Endothelial cell of umbilical vein (primary cell): ENCODE measurements at places on chromosomes 5 and 9. TPM values are rescaled to one million over a fixed set of nuclear protein-coding genes. Genes with fewer than 3 reads are reported as not detected.

Gene INSL4
- polyA plus RNA-seq, result not detected in 2 replicates

Gene DMRT3
- polyA plus RNA-seq, result not detected in 2 replicates

Gene PCDHA12
- polyA plus RNA-seq, result 0.03 TPM in 1 of 2 replicates, not detected in the other

Gene GADD45G
- polyA plus RNA-seq, result 0.44 and 0.46 TPM in 2 replicates

Gene TMEM174
- not detected in 2 replicates for polyA plus RNA-seq

GRCh38 chr5:91133183-91133582 is 249.9 kb downstream of the ARRDC3 start:
- DNase-seq, result no peak

DNA sequence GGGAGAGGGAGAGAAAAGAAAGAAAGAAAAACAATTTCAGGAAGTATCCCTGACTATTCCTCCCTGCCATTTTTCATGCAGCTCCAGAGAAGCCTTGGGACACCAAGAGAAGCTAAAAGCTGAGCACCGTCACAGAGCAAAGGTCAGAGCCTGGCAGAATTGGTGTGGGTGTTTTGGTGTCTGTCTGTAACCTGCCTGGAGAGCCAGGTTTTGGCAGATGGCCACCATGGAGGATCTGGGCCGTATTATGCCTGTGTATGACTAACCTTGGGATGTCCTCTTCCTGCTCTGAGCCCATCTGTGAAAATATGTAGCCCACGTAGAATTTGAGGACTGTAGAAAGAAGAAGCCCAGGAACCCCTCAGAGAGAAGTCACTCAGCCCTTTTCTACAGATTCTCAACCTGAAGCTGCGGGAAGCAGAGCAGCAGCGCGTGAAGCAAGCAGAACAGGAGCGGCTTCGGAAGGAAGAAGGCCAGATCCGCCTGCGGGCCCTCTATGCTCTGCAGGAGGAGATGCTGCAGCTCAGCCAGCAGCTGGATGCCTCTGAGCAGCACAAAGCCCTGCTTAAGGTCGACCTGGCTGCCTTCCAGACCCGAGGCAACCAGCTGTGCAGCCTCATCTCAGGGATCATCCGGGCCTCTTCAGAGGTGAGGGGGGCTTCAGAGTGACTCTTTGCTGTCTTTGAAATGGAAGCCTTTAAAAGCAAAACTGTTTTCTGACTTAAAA is 18.8 kb downstream of the GLE1 start:
- peak; percentile 34 for DNase-seq

- DNase-seq, result no peak
Observed at GRCh38 chr5:10985721-10986110, 224.7 kb upstream of the DAP start.

DNA sequence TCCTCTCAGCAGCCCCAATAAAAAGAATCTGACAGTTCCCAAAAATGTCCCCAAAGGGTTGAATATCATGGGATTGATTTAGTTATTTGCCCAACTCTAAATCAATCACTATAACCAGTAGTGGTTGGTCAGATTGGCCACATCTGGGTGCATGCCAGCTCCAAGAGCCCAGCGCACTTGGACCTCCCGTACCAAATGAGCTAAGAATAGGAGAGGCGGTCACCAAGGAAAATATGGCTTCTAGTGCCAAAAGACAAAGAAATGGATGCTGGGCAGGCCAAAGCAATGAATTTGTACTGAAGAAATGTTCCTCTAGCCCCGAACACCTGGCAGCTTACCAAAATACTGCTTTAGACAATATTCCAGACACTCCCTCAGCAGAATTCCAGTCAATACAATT is 80.3 kb downstream of the RCL1 start:
- no peak for DNase-seq

GRCh38 chr5:85337435-85337834 is 952.8 kb upstream of the EDIL3 start:
- no peak for DNase-seq

DNA sequence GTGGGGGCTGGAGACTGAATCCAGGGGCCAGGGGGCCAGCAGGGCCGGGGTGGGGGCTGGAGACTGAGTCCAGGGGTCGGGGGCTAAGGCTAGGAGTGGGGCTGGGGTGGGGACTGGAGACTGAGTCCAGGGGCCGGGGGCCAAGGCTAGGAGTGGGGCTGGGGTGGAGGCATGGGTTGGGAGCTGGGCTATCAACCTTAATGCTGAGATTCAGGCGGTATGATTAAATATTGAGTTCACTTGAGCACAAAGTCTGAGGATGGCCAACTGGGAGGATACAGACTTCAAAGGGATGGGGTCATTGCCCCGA is 17.0 kb upstream of the LRRC14B start:
- no peak for DNase-seq

- no peak for DNase-seq
Observed at GRCh38 chr5:96203761-96204160, 229.3 kb downstream of the PCSK1 start.

DNA sequence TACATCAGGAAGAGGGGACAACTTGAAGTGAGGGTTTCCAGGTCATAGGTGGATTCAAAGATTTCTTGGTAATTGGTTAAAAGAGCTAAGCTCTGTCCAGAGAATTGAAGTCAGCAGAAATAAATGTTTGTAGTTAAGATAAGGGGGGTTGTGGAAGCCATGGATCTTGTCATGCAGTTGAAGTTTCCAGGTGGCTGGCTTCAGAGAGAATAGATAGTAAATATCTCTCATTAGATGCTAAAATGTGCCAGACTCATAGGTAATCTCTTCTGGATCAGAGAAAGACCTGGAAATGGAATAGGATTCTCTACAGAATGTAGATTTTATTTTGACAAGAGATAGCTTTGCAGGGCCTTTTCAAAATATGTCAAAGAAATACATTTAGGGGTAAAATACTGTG is 491.7 kb downstream of the PRR16 start:
- DNase-seq, result no peak

- DNase-seq, result peak; percentile 22
Observed at GRCh38 chr9:6024035-6024554, 8.7 kb upstream of the RANBP6 start.

DNA sequence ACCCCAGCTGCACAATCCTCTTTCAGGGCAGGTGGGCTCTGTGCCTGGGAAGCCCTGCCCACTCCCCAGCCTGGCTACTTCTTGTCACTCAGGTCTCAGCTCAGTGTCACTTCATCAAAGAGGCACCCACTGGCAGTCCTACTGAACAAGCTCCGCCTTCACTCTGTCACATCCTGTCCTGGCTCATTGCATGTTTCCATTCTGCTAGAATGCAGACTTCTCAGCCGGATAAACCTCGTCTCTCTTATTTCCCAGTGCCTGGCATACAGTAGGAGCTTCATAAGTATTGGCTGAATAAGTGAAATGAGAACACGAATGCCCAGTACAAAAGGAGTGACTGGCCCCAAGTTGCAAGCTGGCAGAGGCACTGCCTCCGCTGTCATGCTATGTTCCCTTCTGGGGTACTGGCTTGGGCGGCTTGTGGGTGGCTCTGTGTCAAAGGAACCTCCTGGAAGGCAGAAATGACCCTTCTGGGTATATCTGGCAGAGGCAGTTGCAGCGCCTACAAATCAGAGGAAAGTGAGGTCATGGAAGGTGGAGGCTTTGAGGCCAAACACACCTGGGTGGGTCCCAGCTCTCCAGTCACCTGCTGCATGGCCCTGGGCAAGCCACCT is 98.3 kb upstream of the PHYKPL start:
- no peak for DNase-seq

GRCh38 chr9:137019891-137020683 is 8.0 kb downstream of the ABCA2 start:
- DNase-seq, result no peak

GRCh38 chr5:74507370-74508005 is 133.0 kb downstream of the ENC1 start:
- DNase-seq, result no peak
